HEK293T (cell line): ENCODE measurements at places on chromosomes 4 and X.

DNA sequence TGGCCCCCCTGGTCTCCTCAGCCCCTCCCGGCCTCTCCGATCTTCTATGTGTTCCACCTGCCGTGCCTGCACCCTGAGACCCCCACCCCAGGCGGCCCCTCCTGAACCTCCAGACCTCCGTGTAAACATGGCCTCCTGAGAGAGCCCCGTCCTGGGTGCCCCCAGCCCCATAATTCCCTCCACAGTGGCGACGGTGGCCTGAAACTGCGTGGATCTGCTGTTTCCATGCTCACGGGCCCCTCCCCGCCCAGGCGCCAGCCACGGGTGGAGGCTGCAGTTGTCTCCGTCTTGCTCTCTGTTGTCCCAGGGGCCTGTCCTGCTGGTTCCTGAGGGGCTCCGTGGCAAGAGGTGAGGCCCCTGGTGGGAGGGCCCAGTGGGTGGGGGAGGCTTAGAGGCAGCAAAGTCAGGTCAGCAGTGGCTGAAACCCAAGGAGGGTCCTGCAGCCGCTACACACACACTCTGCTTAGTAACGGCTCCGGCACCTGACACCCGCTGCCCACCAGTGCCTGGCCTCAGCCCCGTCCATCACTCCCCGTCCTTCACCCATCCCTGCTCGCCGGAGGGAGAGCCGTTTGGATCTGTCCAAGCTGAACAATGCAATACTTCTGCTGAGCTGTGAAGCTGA is 75.8 kb downstream of the FAM53A start:
- no peak for DNase-seq

DNA sequence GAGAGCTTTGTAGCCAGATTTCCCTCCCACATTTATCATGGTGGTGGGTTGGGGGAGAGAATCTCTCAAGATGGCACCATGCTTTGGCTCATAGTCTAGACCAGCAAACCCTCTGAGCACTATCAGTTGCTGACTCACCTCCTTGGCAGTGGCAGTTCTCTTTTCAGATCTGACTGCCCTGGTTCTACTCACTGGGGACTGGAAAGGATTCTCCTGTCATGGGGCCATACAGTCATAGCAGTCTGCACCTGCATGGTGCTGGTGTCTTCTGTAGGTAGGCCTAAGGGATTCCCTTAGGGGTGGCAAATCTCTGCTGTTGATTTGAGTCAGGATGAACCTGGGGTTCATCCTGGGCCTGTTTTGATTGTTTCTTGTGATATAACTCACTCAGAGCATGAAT is 2.6 kb downstream of the TEX13B start:
- DNase-seq, result no peak

DNA sequence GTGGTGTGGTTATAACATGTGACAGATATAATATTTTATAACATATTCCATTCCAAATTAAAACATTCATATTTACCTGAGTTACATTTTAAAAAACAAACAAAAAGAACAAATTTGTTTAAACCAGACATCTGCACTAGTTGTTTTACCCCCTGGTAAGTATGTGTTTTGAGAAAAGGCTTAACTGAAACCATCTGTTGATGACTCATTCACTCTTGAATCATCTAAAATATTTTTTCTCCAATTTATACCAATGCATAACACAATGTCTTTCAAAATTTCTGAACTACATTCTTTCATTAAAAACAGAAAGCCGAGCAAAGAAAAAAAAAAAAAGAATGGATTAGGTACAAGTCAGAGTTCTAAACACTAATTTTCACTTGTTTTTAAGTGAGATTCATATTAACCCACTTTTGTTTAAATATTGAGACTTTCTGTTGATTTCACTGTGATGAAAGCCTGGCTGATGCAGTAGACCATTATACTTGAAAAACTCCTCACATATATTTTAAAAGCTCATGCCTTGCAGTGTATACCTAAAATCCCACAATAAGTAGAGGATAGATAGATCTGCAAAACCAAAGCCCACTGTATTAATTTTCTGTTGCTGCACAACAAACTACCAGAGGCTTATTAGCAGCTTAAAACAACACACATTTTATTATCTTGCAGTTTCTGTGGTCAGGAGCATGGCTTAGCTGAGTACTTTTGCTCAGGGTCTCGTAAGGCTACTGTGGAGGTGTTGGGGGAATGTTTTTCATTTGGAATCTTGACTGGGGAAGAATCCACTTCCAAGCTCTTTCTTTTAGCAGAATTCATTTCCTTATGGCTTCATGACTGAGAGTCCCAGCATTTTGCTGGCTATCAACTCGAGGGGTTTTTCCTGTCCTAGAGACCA is 221.5 kb downstream of the PCDH18 start:
- no peak for DNase-seq

DNA sequence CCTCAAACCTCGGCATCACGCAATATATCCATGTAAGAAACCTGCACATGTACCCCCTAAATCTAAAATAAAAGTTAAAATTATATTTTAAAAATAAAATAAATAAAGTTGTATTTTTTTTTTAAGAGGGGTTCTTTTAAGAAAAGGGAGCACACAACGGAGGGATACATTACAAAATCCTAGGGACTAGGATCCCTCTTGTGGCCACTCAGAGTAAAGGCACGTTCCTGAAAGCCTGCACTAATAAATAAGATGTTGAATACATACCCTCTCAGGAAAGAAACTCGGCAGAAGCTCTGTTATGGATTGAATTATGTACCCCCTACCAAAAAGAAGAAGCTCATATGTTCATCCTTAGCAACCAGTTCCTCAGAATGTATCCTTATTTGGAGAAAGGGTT is 50.9 kb upstream of the PRDX4 start:
- peak; percentile 44 for DNase-seq

DNA sequence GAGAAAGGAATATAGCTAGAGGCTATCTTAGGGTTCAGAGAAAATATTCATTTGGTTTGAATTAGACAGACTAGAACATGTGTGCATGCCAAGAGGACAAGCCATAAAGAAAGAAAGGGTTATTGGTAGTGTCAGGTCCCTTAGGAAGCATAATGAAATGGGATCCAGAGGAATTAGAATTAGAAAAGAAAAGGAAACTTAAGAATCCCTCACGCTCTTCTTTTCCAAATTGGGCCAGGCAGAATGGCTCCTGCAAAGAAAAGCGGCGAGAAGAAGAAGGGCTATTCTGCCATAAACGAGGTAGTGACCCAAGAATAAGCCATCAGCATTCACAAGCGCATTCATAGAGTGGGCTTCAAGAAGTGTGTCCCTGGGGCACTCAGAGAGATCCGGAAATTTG is 4.9 kb upstream of the ABCG2 start:
- DNase-seq, result no peak

DNA sequence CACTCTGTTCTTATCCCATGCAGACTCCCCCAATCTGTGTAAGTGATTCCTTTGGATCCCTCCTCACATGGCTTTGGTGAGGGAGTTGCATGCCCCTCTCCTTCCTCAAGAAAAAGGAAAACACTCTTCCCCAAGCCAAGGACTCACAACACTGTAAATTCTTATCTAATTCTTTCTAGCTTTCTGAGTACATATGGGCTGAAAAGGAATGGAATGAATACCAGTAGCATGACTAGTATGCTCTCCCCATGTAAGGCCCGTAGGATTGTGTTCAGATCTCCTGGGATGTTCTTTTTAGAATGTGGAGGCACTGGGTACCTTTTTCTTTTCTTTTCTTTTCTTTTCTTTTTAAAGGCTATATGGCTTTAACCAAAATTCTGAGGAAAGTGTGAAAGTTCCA is 17.0 kb upstream of the MAGED1 start:
- DNase-seq, result no peak

DNA sequence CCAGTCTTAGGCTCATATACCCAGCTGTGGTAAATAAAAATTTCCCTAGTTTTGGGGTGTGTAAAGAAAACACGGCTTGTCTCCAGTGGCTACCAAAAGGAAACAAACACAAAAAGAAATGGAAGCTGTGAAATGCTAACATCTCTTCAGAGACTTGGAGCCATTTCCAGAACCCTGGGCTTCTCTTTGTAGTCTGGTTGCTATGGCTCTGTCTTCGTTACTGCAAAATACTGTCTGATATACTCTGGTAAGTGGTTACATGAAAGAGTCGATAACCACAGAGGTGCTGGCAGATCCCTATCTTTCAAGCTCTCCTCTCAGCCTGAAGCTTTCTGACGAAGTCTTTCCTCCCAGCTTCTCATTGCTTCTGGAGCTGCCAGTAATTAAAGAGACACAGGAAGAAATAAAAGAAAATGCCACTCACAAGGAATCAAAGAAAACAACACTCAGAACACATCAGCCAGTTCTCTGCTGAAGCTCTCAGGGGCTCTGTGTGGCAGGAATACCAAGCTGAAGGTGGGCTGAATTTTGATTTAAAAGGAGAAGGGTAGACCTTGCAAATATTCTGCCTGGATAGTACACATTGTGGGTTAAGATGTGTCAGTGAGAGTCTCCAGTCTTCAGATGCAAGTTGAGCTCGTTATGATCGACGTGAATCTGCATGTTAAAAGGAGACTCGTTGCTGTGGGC is 107.6 kb upstream of the FAM9C start:
- DNase-seq, result no peak

DNA sequence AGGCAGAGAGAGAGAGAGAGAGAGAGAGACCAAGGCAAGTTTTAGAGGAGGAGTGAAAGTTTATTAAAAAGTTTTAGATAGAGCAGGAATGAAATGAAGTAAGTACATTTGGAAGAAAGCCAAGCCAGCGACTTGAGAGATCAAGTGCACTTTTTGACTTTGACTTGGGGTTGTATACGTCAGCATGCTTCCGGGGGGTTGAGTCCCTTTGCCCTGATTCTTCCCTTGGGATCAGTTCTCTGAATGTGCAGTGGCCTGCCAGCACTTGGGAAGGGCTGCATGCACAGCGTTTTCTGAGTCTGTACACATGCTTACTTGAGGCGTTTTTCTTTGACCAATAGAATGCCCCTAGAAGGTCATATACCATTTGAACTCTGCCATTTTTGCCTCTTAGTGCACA is 400.5 kb downstream of the PDGFC start:
- DNase-seq, result no peak

GRCh38 chr4:121654738-121655137 is 42.0 kb downstream of the ANXA5 start:
- DNase-seq, result no peak

GRCh38 chr4:100895556-100896197 is 377.9 kb upstream of the EMCN start:
- DNase-seq, result no peak

GRCh38 chr4:65791111-65791811 is 121.0 kb upstream of the EPHA5 start:
- no peak for DNase-seq

DNA sequence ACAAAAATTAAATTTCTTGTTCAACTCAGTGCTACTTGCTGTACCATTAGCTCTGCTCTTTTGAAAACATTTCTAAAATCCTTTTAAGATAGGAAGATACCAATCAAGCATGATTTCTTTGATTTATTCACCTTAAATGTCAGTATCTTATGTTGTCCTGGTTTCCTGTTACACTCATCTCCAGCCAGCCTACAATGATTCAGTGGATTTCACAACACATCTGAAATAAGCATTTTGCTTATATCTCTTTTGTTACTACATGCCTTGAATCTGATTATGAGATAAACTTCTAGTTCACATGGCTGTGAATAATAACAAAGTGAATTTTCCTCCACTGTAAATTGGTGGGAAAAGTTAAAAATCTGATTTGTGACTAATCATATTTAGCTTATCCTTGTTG is 112.5 kb upstream of the BMP3 start:
- no peak for DNase-seq

DNA sequence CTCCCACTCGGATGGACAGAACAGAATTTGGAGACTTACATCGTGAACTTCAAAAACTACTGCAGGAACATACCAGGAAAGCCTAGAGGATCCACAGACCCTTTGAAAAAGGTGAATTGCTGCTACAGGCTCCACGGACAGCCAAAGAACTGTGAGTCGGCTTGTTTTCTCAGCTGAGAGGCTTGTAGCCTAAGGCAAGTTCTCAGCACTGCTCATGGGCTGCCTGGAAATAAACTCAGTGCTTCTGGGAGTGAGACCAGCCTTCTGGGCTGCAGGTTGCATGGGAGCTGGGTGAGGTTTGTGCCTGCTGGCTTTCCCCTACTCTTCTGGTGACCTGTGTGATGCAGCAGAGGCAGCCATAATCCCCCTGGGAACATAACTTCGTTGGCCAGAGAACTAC is 1397.6 kb downstream of the FAM133A start:
- no peak for DNase-seq

DNA sequence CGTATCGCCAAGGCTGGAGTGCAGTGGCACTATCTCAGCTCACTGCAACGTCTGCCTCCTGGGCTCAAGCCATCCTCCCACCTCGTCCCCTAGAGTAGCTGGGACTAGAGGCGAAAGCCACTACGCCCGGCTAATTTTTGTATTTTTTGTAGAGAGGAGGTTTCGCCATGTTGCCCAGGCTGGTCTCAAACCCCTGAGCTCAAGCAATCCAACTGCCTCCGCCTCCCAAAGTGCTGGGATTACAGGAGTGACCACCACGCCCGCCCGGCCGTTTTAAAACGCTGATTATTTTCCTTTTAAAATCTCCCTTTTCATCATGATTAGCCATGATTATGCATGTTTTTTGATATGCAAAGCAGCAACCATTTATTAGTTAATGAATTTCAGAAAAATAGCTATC is 2.2 kb downstream of the N4BP2 start:
- no peak for DNase-seq

- DNase-seq, result no peak
These were observed 101.2 kb downstream of the SMIM20 start for GRCh38 chr4:26015133-26015651.

- no peak for DNase-seq
These were observed 1.1 kb upstream of the SMIM43 start for GRCh38 chr4:121765971-121766538.

GRCh38 chrX:14590216-14590615 is 60.9 kb downstream of the GLRA2 start:
- DNase-seq, result no peak

- no peak for DNase-seq
These were observed 2.1 kb upstream of the RHOH start for GRCh38 chr4:40194602-40195161.

GRCh38 chrX:39633293-39633692 is 464.5 kb downstream of the BCOR start:
- no peak for DNase-seq

GRCh38 chrX:31201503-31201902 is 129.7 kb upstream of the FTHL17 start:
- DNase-seq, result no peak

DNA sequence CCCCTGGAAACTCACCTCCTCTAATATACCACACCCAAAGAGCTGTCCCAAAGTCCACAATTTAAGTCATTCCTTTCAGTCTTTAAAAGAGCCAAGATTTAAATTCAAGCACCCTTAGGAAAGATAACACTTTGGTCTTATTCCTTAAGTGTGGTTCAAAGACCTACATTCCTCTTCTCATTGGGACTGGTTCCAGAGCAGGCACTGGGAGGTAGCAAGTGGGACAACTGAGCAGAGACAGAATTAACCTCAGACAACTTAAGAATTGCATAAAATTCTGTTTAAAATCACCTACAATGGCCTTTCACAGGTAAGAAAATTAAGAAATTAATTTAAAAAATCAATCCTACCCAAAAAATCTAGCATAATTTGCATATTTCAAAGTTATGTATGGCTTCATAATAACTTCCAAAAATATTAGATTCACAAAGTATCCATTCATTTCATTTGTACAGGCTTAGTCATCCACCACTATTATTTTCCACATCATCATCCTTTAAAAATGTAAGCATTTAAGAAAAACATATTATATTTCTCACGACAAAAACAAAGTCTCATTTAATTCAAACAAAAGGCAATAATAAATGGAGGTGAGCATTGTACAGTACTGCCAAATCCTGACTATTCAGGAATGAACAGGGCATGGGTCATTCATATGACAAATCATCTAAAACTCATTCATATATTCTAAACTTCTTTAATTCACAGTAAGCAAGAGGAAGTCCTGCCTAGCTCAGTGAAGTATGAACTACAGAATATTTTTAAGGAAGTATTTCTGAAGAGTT is 13.6 kb downstream of the PRSS12 start:
- no peak for DNase-seq

- no peak for DNase-seq
These were observed 101.9 kb downstream of the AFF1 start for GRCh38 chr4:87036713-87037112.
